C1 segment of cervical spinal cord (tissue), 14 donors: ENCODE measurements at places on chromosomes 11 and 22.

GRCh38 chr11:8263109-8263768 lies 439 bp downstream of the LMO1 start:
- DNase-seq, result no peak

GRCh38 chr22:22941831-22942510 lies 54.4 kb downstream of the IGLL5 start:
- no peak for DNase-seq

- DNase-seq, result no peak
Observed at GRCh38 chr22:44005524-44005923, 18.6 kb upstream of the PARVB start.

DNA sequence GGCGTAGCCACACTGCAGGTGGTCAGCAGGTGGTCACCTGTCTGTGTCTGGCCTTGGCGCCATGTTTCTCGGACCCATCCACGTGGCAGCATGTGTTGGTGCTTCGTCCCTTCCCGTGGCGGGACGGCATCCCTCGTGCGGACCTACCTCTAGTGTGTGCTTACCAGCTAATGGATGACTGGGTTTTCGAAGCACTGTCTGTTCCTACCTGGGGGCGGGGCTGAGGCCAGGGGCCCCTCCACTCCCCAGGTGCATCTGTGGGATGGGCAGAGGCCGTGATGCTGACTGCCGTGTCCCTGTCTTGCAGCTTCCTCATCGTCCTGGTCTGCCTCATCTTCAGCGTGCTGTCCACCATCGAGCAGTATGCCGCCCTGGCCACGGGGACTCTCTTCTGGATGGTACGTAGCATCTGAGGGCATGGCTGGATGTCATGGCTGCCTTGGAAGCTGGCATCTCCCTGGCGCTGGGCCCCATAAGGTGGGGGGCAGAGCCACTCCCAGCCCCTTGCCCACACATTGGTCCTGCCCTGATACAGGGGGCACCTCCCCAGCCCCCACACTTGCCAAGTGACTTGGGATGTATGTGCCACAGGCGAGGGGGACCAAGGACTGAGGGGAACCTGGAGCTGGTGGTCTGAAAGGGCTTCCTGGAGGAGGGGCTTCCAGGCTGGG lies 82.9 kb downstream of the KCNQ1 start:
- no peak for DNase-seq

GRCh38 chr11:1484695-1485503 lies 1.7 kb downstream of the MOB2 start:
- DNase-seq, result no peak

DNA sequence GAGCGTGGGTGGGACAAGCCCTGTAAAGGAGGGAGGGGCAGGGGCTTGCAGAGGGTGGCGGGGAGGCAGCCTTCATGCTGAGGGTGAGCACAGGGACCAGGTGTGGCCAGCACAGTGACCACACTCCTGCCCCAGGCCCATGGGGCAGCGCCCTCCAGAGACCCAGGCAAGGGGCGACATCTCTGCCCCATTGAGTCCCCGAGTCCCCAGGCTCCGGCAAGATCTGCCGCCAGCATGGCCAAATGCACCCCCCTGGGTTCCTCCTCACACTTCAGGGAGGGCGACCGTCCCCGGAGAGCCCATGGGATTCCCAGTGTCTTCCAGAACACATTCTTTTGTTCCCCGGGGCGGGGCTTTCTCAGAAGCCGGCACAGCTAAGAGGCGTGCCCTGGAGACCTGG lies 362.5 kb downstream of the TBC1D22A start:
- DNase-seq, result no peak

DNA sequence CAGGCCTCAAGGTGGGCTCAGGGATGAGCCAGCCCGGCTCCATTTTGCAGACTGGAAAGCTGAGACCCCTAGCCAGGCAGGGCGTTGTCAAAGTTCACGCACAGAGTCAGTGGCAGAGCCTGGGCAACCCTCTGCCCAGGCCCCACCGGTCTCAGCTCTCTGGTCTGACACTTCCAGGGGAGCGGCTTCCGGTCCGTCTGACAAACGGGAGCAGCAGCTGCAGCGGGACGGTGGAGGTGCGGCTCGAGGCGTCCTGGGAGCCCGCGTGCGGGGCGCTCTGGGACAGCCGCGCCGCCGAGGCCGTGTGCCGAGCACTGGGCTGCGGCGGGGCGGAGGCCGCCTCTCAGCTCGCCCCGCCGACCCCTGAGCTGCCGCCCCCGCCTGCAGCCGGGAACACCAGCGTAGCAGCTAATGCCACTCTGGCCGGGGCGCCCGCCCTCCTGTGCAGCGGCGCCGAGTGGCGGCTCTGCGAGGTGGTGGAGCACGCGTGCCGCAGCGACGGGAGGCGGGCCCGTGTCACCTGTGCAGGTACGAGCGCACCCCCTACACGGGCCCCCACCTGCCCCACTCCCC lies 36.0 kb downstream of the CD6 start:
- DNase-seq, result no peak

DNA sequence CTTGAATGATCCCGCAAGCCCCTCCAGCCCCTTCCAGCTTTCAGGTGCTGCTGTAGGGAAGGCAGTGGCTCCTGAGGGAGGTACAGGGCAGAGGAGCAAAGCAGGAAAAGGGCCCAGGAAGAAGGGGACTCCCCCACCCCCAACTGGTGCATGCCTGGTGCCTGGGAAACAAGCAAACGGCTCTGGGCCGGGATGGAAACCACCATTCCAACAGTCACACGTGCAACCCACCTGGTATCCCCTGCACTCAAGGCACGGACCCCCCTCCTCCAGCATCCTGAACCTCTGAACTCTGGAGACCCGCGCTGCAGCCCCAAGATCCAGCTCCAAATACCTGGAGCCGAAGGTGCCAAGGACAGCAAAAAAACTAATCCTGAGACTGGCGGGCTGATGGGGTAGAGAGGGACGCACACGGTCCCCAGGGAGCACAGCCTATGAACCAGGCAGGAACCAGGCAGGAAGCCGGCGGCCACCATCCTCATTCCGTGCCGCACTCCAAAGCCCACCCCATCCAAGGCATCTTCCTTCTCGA lies 537 bp downstream of the SCN4B start:
- no peak for DNase-seq

DNA sequence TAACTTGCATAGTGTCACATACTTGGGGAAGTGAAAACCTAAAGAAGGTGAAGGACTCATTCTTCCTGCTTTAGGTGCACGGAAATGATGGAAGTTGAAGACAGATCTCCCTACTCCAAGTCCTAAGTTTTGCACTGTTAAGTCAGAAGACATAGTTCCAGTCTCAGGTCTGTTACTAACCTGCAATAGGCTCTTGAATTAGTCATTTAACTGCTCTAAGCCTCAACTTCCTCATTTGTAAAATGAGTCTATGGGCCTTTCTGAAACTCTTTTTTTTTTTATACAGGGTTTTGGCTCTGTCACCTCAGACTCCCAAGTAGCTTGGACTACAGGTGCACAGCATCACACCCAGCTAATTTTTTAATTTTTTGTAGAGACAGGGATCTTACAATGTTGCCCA lies 30.8 kb upstream of the POU2AF1 start:
- DNase-seq, result no peak

DNA sequence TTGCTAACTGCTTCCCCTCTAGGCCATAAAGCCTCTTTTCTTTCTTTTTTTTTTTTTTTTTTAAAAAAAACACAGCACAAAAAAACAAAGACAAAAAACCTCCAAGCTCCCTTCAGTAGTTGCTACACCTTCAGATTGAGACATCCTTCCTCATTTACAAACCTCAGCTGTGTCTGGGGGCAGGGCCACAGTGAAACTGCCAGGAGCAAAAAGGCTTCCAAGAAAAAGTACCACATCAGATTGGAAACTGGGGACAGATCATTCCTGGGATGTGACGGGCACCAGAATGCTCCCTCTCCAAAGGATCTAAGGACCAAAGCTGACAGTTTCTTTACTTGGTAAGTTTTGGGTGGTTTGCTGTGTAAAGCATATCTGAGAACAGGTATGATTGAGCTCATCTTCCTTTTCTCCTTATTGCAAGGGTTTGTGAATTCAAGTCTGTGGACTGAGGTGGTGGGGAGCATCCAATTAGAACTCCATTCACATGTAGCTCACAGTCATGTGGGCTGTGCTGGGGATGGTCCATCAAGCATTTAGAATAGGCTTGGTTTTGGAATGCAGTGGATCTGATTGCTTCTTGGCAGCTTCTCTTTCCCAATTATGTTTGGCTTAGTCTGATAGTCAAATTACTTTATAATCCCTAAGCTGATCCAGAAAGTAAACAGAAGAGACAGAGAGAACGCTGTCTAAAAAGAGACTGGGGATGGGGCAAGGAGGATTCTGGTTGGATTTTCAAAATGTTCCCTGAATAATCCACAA lies 705 bp downstream of the BBOX1 start:
- DNase-seq, result no peak

DNA sequence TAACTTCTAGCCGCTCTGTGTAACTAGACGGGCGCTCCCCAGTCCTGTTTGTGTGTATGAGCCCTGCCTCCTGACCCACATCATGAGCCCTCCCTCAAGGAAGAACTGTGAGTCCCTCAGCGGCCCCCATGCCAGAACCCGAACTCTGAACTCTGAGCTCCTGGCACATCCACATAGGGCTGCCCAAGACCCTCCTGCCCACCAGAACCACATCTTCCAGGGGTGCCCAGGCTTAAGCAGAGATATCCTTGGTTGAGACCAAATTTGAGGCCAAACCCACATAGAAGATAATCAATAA lies 3.0 kb downstream of the TRIM29 start:
- no peak for DNase-seq

- no peak for DNase-seq
Observed at GRCh38 chr22:28943501-28943879, 60.1 kb downstream of the ZNRF3 start.

GRCh38 chr22:37355174-37355573 lies 72.1 kb downstream of the ELFN2 start:
- DNase-seq, result no peak

DNA sequence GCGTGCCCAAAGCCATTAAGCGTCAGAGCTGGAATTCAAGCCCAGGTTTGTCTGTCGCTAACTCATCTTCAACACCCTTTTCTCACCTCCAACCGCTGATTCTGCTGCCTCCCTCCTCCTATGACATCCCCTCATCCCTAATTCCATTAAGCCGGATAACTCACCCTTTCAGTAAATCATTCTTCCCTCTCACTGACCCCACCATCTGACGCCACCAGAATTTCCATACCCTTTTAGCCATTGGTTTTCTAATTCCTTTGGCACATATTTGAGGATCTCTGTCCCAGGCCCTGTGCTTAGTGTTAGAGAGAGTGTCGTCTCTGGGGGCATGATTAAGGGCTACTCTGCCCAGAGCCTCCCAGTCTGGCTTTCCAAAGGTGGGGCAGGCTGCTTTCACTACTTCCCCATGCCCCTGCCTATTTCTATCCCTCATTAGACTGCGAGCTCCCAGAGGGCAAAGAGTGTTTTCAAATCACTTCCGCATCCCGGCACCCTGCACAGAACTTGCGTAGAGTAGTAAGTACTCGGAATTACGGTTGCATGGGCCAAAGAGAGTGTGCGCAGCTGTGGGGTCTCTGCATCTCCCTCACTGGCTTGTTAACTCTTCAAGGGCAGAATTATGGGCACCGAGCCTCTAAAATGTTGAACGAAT lies 3.9 kb downstream of the KLHL35 start:
- no peak for DNase-seq

DNA sequence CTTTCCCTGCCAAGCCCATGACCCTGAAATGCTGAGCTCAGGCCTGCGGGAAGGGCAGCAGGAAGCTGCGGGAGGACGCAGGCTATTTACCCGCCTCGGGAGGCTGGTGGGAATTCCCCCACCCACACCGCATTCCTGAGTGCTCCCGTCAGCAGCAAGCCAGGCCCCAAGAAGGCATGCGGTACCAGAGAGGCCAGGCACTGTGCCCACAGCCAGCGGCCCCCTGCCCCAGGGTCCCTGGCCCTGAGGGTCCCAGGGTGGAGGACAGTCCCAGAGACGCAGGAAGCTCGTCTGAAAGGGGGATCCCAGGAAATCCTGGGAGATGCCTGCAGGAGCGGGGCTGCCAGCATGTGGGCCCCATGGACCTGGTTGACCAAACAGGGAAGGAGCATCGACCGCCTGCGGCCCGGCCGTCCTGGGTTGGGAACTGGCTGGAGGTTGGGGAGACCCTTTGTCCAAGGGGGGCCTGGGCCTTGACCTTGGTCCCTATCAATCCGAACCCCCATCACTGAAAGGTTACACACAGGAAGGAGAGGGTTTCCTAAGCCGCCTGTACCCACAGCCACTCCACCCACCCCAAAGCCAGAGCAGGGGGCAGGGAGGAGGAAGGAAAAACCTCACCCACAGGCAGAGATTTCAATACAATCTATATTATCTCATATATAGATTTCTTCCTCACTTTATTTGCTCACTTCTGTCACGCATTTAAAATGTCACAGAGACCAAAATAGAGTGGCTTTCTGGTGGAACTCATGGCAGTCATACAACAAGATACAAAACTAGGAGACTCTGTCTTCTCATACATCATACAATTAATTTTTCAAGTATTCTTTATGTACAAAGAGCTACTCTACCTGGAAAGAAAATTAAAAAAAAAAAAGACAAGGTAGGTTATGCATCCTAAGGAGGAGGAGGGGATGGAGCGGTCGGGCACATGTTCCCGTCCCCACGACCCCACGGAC lies 17.1 kb downstream of the MAFF start:
- no peak for DNase-seq

DNA sequence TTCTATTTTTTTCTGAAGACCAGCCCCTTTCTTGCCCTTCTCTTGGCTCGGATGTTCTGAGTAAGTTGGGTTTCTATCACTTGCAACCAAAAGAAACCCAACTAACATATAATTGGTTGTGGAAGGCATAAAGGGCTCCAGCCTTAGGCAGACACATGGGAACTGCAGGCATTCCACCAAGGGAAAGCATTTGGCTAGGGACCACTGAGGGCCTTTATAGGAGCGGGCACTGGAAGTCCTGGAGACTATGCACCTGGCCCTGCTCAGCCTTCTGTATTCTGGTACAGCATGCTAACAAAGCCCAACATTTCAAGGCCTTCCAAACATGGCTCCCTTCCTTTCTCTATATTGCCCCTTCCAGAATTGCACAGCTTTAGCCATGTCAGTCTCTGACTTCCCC lies 17.6 kb upstream of the LMO1 start:
- DNase-seq, result no peak

DNA sequence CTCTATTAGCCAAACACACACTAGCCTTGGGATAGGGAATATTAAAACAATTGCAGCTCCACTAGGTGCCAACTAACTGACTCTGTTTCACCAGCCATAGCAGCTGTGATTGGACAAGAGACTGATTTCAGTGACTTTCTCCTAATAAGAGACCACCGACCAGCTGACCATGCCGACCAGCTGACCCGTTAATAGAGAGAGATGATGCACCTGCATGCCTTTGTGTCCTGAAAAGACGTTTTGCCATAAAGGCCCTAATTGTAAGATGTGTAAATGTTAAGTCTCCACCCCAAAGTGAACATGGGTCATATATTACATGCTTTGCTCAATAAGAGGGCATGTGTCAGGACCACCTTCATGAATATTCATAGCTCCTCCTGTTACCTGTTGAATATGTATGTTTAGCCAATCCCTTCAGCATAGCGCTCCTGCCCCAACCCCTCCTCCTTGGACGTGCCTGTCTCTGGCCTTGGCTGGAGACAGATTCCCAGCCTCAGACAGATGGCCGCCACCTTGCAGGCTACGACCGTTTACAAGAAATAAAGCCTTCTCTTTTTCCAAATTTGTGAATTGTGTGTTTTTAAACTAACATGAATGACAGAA lies 1.3 kb upstream of the NADSYN1 start:
- no peak for DNase-seq
